Fibroblast of pulmonary artery (primary cell): ENCODE measurements at places on chromosomes 11 and 22.

GRCh38 chr22:32579529-32580220 lies 105.1 kb downstream of the FBXO7 start:
- DNase-seq, result no peak

DNA sequence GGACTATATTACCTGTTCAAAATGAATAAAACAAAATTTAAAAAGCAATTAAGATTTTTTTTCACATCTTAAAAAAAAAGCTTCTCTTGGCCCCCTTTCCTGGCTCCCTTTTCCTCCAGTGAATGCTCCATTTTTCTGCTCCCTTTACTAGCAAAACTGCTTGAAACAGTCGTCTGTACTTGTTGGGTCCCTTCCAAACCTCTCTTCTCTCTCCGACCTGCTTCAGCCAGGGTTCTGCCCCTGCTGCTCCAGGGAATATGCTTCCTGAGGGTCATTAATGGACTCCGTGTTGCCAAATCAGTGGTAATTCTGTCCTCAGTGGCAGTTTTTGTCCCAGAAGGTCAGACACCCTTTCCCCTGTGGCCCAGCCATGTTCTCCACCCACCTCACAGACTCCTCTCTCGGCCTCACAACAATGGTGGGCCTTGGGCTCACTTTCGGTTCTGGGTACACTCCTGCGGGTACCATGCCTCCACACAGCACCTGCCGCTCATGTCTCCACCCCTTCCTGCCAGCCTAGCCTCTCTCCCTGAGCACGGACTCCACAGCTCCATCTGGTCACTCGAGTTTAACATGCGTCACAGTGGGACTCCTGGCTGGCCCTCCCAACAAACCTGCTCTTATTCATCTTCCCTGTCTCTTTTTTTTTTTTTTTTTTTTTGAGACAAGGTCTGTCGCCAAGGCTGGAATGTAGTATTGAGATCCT lies 7.8 kb upstream of the POLR3H start:
- no peak for DNase-seq

DNA sequence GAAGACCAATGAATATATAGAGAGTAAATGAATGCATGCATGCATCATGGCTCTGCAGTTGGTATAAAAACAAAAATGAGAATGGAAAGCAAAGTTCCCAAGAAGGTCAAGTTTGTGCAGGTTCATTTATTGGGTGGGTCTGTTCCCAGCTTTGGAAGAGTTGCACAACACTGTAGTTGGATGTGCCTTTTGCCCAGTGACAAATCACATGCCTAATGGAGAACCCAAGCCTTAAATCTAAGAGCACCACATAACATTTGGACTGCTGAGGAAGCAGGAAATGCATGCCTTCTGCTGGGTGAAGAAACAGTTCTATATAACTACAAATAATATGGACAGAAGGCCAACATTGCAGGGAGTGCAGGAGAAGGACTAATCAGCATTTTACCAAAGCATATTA lies 30.6 kb downstream of the PRCP start:
- DNase-seq, result no peak

DNA sequence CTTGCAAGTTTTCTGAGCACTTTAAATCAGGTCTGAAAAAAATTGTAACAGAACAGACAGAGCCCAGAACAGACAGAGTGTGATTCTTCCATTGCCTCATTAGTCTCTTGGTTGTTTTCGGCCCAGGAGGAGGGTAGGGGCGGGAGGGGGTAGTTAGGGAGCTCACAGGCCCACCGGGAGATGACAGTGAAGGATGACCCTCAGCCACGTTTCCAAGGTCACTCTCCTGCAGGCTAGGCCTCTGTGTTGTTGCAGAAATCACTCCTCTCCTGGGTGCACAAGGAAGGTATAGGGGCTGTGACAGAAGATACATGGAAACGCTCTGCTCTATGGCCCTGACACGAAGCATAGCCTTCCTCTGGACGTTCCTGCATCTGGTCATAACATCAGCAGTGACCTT lies 69.3 kb downstream of the ABTB2 start:
- DNase-seq, result no peak

GRCh38 chr11:16136792-16137390 lies 219.5 kb downstream of the SOX6 start:
- DNase-seq, result no peak

- no peak for DNase-seq
Measured at GRCh38 chr11:126518972-126519690, 163.6 kb downstream of the ST3GAL4 start.

DNA sequence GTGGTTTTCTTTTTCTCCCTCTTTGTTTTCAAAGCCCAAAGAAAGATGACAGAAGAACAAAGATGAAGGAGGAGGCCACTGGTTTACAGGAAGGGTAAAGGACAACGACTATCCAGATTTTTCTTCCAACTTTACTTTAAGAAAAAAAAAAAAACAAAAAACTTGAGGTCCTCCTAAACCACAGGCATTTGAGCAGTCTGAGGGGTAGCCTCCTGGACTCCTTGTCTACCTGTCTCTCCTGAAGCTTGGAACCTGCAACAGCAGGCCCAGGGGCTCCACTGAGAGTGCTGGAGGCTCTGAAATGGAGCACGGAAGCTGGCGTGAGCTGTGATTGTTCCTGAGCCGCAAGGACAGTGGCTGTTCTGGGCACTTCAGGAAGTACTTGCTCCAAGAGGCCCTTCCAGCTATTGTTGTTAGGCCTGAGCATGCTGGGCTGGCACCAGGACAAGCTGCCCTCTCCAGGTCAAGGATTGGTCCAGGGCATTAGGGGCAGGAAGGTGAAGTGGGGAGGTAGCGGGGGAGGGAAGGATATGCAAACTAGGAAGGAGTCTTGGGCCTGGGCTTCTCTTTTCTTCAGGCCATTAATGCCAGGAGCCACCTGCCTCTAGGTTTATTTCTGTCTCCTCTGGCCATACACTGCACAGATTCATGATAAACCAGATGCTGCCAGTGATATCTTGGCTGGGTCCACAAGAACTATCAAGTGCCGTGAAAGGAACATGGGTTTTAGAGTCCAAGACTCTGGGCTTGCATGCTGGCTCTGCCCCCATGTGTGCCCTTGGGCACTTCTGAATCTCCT lies 147.3 kb downstream of the CCDC34 start:
- DNase-seq, result peak; percentile 44

- no peak for DNase-seq
Measured at GRCh38 chr11:94662065-94662779, 95.1 kb downstream of the PIWIL4 start.

DNA sequence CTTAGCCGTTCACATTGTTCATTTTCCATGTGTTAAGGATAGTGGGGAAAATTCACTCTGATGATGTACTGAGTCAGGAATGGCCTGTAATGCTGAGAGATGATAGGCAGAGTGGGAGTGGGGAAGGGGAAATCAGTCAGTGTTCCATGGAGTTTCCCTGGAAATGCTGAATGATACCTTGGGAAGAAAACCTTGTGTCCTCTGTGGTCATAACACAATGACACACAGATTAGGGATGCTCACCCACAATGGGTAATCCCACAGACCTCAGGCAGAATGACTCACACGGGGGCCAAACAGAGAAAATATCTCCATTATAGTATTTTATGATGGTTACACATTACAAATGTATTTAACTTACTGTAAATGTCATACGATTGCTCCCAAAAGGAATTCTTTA lies 118.0 kb downstream of the SNX19 start:
- DNase-seq, result peak; percentile 72

DNA sequence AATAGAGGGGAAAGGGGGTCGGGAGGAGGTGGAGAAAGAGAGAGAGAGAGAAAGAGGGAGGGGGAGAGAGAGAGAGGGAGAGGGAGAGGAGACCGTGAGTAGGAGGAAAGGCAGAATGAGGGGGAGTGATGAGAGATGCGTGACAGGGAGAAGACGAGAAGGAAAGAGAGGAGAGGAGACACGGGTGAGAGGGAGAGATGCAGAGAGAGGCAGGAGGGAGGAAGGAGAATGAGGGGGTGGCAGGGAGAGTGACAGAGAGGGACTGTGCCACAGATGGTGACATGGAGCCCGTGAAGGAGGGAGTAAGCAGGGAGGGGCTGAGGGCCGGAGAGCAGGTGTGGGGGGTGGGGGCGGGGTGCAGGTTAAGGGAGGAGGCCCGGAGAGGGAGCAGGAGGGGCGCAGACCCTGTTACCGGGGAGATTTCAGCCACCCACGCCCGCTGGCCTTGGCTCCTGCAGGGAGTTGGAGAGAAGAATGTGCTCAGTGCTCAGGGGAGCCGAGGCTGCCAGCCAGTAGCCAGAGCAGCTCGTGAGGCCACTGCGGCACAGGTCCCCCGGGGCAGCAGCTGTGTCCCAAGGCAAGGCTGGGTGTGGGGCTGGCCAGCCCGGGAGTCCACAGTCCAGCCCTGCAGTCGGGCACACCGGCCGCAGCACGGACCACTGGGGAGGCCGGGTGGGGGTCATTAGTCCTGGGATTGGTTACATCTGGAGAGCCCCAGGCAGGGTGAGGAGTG lies at the start of gene SSTR3:
Gene SSTR3 (minus strand): TSS at position 304 of the 733 bp plus-strand sequence. CDS start 4,674 bp downstream, outside the sequence.
- DNase-seq, result no peak

- DNase-seq, result no peak
Measured at GRCh38 chr11:94328587-94329080, 24.3 kb downstream of the IZUMO1R start.

DNA sequence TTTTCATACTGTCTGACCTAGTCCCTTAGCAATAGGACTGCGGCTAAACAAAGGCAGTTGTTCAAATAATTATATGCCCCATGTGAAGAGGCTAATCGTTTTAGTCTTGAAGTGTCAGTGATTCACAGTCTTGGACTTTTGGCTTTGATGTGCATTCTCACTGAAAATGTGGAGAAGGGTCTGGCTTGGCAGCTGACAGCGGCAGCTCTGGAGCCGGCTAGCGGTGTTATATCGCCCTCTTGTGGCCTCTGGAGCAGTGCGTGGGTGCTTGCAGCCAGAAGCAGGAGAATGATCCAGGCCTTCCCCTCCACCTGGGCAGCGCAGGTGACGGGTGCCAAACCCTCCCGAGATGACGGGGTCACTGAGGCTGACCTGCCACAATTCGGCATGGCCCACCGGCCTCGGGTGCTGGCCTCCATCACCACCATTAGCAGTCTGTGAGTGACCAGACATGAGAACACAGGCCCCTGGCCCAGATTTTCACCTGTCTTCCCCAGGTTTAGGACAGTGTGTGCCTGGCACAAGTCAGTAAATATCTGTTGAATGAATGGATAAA lies 90.3 kb upstream of the PITPNB start:
- peak; percentile 84 for DNase-seq

GRCh38 chr11:96075532-96075959 lies 151.6 kb upstream of the MTMR2 start:
- DNase-seq, result no peak

- DNase-seq, result peak; percentile 33
Measured at GRCh38 chr22:37675930-37676735, 697 bp downstream of the LGALS1 start.

DNA sequence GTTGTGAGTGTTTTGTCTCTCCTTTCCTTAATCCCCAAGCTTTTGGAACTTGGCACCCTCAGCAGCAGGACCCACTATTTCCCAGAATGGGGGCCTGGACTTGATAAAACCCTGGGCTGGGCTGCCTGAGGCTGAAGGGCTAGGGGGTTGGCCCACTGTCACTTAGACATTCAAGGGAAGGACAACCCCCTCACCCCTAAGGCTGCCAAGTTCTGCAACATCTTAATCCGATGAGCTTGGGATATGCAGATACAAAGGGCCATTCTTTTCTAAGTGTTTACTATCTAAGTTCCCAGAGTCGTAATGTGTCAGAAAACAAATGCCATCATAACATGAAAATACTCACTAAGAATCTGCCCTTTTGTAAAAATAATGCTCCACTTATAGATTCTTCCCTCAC lies 42.9 kb downstream of the IRAG1 start:
- no peak for DNase-seq

DNA sequence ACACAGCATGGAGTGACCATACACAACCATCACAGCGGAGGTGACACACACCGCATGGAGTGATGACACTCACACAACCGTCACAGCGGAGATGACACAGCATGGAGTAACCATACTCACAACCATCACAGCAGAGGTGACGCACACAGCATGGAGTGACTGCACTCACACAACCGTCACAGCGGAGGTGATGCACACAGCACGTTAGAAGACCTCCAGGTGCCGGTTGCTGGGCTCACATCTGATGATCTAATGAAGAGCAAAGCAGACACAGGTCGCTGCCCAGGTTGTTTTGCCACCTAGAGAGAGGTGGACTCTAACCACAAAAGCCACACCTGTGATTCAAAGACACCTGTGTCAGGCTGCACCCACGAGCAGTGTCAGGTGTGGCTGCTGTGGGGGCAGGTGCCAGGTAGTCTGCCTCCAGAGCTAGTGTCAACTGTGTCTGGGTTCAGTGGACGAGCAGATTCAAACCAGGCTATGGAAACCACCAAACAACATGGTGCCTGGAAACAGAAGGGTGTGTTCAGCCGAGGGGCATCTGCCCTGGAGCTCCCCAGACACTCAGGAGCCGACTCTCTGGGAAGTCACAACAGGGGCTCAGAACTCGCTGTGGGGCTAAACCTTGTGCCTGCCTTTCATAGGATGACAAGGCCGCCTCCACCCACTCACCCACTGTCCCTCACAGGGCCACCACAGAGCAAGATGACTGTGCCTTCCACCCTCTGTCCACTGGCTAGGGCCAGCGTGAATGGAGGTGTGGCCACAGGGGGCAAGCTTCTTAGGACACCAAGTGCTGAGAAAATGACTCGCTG lies 608.2 kb downstream of the TBC1D22A start:
- no peak for DNase-seq

- no peak for DNase-seq
Measured at GRCh38 chr11:117600234-117600783, 196.7 kb downstream of the DSCAML1 start.

DNA sequence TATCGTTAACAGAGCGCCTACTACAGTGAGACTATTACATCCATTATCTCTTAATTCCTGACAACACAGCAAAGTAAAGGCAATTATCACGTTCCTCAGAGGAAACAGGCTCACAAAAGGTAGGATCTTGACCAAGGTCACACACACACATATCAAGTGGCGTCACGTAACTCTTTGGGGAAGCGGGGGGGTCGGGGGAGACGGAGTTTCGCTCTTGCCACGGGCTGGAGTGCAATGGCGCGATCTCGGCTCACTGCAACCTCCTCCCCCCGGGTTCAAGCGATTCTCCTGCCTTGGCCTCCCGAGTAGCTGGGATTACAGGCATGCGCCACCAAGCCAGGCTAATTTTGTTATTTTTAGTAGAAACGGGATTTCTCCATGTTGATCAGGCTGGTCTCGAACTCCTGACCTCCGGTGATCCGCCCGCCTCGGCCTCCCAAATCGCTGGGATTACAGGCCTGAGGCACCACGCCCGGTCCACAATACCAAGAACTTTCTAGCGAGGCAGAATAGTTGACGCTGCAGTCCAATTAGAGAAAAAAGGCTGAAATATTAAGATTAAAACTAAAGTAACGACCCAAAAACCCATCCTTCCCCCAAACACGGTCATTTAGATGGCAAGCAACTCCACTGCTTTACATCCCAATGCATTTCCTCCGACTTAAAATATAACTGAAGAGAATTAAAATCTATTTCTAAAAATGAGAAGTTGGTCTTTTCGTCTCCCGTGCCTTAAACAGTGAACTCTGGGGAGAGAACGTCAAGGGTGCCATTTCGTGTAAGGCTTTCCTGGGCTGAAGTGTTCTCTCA lies 1.2 kb downstream of the DDX17 start:
- peak; percentile 45 for DNase-seq

- DNase-seq, result no peak
Measured at GRCh38 chr11:17651681-17652080, 67.7 kb upstream of the MYOD1 start.
